ENCODE measurements at places on chromosomes 4 and X. TPM values are rescaled to one million over a fixed set of nuclear protein-coding genes. Genes with fewer than 3 reads are reported as not detected.

The TRPC3 gene
- not detected for total RNA-seq

The UGT2A3 gene
- 0.10 TPM for total RNA-seq

The GLRA2 gene
- total RNA-seq, result not detected

The CDX4 gene
- total RNA-seq, result not detected

The PTPN13 gene
- 8.9 TPM for total RNA-seq

All from HT-29 (cell line).